ENCODE measurements at places on chromosomes 2 and 18. TPM values are rescaled to one million over a fixed set of nuclear protein-coding genes. Genes with fewer than 3 reads are reported as not detected.

DNA sequence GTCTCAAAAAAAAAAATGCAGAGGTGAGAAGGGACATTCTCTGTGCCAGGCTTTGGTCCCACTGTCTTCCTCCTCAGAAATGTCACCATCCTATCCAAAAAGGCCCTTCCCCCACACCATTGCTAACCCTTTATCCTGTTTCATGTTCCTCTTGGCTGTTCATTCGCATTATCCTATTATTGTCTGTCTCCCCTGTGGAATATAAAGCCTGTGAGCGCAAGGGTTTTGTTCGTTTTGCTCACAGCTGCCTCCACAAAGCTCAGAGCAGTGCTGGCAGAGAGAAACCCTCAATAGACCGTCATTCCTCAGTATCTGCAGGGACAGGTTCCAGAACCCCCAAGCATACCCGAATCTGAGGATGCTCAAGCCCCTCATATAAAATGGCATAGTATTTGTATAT is 91.8 kb downstream of the LOXHD1 start:
- DNase-seq: no peak

DNA sequence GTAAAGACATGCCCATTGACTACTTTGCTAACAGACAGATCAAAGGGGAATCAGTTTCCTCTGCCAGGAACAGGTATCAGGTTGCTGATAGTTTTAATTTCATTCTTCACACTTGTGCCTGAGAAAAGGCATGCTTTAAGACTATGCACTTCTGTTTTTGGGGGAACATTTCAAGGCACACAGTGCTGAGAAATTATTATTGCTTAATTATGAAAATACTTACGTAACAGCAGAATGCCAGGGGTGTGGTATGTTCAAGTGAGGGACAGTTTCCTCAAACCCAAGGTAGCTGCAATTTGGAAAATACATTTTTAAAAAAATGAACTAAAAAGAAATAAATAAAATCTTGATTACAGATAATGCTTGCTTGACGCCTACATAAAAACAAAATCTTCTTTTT is 1746.1 kb upstream of the PIK3C3 start:
- no peak for DNase-seq

GRCh38 chr2:226664140-226664539 is 135.5 kb downstream of the IRS1 start:
- no peak for DNase-seq

Gene GREB1
- 7.4 TPM for total RNA-seq

Gene GKN1
- total RNA-seq: not detected

- DNase-seq: no peak
These were observed 99.1 kb downstream of the NRP2 start for GRCh38 chr2:205781244-205781931.

DNA sequence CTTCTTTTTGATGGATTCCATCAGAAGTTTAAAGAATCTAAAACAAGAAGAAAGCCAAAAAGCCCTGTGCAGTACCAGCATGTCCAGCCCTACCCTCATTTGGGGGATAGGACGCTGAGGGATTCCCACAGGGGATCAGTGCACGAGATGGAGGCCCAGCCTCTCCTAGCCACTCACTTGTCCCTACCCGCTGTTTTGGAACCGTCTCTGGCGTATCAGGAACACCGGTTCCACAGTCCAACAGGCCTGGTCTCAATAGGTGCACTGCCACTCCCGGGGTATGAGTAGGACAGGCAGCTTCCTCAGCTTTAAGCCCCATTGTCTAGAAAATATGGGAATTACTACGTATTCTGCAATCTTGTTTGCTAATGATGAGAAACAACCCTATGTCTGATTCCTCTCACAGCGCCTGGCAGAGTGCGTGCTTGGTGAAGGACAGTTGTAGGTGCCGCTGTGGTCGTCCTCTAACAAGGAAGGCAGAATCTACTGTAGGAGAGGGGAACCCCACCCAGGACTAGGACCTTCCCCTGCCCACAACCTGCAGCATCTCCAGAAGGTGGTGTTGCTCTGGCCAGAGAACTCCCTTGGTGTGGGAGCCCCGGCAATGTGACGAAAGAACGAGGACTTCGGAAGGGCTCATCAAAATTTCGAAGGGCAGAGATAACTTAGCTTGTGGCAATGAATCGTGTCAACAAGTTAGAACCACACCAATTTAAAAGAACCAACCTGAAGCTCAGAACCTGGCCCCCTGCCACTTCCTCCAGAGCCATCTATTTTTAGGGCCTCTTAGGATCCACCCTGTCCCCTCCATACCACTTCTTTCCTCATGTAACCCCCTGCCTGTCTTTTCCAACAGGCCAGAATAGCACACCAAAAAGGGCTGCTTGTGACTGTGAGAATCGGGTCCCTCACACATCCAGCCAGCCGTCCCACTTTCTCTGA is 71.7 kb downstream of the POLR1A start:
- DNase-seq: peak; percentile 29

GRCh38 chr2:69964353-69964841 is 3.0 kb upstream of the ASPRV1 start:
- peak; percentile 31 for DNase-seq

Gene CSRNP3
- total RNA-seq: 3.1 TPM

- no peak for DNase-seq
These were observed 73.6 kb upstream of the RBM44 start for GRCh38 chr2:237724811-237725478.

DNA sequence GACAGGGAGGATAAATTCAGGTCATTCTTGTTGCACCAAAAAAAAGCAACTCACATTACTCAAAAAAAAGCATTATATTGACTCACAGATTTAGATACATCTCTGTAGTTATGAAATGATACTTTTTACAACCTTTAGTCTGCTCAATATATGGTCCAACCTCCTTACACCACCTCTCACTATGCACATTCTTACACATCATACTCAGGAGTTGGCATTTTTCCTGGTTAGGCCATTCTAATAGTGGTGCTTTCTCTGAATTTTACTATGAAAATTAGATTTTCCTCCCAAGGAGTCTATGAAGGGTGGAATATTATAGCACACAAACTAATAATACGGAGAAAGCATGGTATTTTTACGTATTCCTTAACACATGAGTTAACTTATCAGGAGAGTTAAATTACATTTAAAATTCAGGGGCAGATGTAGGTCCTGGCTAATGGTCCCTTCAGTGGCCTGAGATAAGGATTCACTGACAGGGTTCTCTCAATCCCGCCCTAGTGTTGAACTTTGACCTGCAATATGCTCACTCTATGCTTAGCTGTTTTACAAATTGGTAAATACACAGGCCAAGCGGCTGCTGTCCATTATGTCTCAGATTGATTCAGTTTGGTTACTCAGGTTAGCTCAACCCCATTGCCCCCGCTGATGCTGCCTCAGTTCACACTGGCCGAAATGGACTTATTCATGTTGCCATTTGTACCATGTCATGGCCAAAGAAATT is 153.6 kb downstream of the NCKAP5 start:
- DNase-seq: no peak

Gene POTEI
- total RNA-seq: not detected

DNA sequence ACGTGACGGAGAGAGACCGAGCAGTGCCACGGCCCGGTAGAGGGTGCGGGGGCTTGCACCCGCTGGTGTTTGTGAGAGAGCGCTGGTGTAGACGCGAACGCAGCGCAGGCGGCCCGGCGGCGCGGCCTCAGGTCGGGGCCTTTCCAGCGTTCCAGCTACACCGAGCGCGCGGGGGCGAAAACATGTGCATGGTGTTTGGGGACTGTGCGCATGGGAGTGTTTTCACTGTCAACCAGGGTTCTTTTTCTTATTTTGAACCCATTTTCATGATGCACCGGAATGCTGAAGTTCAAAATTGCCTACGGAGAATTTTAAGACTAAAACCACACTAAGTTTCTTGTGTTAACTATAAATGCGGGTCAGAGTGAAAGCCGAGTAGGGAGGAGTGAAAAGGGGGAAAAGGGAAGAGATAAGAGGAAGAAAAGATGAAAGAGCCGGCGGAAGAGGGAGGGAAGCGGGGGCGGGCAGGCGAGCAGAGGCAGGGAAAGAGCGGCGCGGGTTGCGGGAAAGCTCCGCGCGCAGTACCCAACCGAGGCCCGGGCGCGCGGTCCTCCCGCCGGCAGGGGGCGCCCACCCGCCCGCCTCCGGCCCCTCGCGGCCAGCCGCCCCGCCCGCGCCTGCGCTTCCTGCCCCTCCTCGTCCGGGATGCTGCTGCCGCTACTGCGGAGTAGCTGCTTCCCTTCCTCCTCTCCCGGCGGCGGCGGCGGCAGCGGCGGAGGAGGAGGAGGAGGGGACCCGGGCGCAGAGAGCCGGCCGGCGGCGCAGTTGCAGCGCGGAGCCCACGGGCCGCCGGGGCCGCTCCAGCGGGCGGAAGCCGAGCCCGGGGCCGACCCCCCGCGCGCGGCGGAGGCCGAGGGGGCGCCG is at the start of gene RAB12:
Gene RAB12, plus strand, starts transcription at position 643 of the 864 bp plus-strand sequence. Its CDS starts 3 bp downstream, at position 646.
- DNase-seq: peak; percentile 96

DNA sequence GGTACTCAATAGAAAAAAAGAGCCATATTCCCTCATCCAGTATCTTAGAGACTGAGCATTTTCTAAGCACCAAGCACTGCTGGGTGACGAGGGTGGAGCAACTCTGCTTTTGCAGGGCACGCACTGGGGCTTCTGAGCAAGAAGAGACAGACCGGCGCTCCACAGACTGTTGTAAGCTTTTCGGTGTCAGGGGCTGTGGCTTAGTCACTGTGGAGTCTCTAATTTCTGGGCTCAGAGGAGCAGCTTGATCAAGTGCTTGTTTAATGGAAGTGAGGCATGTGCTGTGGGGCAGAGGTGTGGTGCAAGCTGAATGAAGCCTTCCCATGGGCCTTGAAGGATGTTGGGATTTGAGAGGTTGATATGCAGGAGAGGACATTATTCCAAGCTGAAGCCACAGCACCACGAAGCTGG is 227.1 kb downstream of the MYCN start:
- no peak for DNase-seq

DNA sequence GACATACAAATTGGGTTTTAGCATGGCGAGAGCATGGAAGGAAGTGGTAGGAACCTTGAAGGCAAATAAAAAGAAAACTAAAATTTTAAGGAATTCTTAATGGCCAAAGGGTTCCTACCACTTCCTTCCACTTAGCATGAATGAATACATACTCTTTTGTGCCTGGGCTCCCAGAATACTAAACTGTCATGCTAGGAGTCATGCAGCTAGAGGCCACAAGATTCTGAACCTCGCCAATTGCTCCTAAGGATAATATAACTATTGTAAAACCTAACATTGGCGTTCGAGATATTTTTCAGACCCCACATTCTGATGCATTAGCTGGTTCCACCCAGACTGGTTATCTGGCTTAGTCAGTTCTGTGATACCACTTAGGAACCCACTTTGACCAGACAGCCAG is 38.6 kb upstream of the ARHGAP25 start:
- no peak for DNase-seq

GRCh38 chr18:35999925-36000324 is 27.4 kb downstream of the RMP24 start:
- no peak for DNase-seq

DNA sequence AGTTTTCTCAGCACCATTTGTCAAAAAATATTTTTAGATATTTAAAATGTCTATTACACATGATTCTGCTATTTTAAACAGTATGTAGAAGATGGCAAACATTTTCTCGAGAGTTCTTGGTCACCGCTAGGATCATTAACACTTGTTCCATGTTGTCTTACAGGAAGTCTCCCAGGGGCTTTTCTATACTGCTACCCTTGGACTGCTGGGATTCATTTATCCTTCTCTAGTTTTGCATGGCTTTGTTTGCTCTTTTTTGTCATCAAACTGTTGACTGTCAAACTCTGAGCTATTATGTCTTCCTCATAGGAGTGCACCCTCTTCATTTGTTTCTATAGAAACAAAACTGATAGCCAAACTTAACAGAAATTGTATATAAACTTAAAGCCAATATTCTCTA is 184.9 kb downstream of the CDCA7 start:
- no peak for DNase-seq

Gene SP140
- total RNA-seq: 4.5 TPM

DNA sequence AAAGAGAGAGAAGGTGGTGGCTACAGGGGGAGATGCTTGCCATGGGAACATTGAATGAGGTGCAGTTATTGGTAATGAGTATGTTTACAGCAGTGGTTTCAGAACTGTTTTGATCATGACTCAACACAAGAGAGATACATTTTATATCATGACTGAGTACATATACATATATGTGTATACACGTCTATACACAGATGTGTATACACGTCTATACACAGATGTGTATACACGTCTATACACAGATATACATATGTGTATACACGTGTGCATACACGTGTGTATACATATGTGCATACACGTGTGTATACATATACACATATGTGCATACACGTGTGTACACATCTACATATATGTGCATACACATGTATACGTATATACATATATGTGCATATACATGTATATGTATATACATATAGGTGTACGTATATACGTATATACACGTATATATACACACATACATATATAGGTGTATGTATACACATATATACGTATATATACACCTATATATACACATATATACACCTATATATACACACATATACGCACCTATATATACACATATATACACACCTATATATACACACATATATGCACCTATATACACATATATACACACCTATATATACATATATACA is 518.5 kb downstream of the TSN start:
- no peak for DNase-seq

Gene UGT1A8
- not detected for total RNA-seq

DNA sequence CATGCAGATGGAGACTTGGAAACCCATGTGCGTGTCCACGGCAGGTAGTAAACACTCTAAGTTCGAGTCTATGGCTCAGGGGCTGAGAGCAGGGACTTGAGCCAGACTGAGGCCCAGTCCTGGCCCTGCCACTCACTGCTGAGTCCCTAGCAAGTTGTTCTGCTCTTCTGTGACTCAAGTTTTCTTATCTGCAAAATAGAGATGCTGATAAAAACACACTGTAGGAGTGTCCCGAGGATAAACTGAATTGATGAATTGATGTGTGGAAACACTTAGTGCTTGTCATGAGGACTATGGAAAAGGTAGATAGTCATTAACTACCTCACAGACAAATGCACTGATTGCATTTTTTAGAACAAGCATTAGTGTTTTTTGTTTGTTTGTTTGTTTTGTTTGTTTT is 73.2 kb downstream of the BOLA3 start:
- no peak for DNase-seq

GRCh38 chr2:9060819-9061218 is 57.3 kb upstream of the MBOAT2 start:
- DNase-seq: no peak

GRCh38 chr2:95258271-95258670 is 16.0 kb upstream of the PROM2 start:
- no peak for DNase-seq

GRCh38 chr18:69787825-69788547 is 159.7 kb downstream of the CD226 start:
- DNase-seq: no peak

DNA sequence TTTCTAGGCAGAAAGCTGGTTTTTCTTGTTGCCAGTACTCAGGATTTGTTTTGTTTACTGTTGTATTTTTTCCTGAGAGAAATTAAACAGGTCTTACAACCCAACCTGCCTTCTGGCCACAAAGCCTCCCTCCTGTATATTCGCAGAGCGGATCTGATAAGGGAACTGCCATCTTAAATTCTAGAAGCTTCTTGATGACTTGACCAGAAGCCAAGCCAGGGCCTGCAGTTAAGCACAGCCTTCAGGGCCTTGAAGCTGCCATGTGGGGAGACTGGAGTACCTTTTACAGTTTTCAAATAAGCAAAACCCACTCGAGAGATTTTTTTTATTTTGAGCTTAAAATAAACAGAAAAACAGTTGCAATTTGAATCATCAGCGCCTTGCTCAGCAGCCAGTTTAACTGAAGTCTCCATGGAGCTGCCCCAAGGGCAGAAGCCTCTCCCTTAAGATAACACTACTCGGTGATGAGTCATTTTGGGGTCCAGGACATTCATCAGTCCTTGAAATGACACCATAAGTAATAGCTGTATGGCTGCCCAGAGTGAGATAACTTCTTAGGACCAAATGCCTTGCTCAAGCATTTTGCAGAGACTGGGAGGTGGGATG is 51.5 kb upstream of the PHLPP1 start:
- no peak for DNase-seq
